Tibial artery (tissue), 4 donors: ENCODE measurements at places on chromosomes 5 and 9.

GRCh38 chr9:116596646-116597045 is 90.5 kb upstream of the TRIM32 start:
- no peak for DNase-seq

DNA sequence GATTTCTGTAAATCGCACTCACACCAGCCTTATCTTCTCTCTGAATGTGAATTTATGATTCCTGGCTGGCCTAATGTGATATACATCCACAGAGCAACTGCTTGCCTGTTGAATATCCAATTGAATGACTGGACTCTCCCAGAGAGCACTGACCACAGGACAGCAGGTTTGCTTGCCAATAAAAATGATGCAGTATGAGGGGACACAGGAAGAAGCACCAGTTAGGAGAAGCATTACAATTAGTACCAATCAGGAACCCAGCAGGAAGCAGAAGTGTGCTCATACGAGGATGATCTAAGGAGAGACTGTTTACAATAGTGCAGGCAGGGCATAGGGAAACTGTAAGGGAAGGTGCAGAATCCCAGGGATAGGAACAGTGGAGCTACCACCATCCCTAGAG is 127.2 kb upstream of the ZNF366 start:
- DNase-seq, result no peak

- no peak for DNase-seq
Measured at GRCh38 chr5:35408146-35408545, 177.9 kb upstream of the PRLR start.

DNA sequence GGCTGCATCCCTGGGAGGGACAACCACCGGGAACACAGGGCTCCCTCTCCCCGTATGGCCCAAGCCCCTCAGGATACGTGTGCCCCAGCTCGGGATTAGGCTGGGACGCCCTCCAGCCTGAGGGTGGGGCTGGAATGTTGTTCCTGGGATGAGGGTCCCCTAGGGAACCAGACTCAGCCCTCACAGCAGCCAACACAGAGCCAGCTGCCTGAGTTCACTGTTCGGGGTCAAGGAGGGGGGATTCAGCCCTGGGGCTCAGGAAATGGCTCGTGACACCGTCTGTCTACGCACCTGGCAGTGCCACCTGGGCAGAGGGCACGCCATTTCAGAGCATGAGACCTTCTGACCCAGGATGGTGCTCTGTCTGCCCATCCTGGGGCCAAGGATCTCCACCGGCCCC is 8.9 kb downstream of the RNF44 start:
- DNase-seq, result no peak

DNA sequence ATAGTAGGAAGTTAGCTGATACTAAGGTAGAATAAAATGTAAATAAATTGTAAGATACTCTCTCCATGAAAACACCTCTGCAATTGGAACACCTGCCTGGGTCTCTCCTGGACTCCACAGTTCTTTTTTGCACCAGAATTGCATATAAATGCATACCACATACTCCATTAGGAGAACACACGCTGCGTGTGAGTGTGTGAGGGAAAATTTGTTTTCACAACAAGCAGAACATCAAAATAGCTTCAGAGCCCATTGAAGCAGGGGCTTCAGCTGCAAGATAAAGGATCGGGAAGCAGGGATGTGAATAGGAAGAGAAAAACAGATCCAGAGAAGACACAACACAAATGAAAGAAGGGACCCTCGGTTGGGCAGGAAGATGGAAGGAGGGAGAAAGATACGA is 389.8 kb upstream of the BRINP1 start:
- no peak for DNase-seq

- no peak for DNase-seq
Measured at GRCh38 chr5:177526191-177526590, 9.4 kb upstream of the DDX41 start.

GRCh38 chr5:108953940-108954339 is 206.2 kb downstream of the FER start:
- no peak for DNase-seq

GRCh38 chr9:69673311-69673640 is 1.1 kb upstream of the APBA1 start:
- DNase-seq, result no peak

GRCh38 chr9:111728617-111729366 is 65.9 kb downstream of the SHOC1 start:
- no peak for DNase-seq

DNA sequence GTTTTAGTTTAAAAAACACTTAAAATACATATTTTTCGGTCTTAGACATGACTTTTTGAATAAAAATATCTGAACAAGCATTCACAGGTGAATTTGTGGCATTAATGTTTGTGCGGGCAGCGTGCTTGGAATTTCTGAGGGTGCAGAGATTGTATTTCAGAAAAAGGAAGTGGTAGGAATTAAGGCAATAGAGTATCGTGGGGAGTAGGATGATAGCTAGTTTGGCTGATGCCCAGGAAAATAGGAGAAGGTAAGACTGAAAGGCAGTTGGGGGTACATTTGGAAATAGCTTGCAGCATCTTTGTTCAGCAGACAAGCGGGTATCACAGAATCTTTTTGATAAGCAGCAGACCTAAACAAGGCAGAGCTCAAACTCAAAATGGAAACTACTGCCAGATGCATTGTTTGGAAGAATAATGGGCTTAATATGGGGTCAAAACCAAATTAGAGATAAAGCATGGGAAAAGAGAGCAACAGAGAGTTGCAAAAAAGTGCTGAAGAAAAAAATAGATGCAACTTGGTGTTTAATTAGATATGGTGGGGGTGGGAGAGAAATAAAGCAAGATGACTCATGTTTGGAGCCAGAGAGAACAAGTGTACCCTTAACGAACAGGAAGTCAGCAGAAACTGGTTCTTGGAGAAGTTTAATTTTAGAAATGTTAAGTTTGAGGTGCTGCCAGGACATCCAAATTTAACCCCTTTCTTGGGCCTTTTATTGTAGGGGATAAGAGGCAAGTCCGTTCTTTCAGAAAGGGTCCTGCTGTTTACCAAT is 85.7 kb upstream of the ARRDC3 start:
- DNase-seq, result no peak

DNA sequence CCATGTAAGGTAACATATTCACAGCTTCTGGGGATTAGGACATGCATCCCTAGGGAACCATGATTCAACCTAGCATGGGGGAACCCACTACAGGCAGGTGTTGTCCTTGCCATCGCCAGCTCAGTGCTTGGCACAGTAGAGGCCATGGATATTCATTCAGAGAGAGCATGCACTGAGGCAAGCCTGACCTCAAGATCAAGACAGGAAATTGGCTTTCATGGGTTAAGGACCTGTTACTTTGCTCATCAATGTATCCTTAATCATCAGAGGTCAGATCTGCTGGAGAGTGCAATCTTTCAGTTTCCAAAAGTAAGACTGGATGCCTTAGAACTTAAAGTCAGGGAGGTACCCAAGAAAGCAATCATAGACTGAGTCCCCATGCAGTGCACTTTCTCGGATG is 84.0 kb downstream of the KCNIP1 start:
- no peak for DNase-seq

GRCh38 chr9:7394002-7394774 is 405.4 kb downstream of the DMAC1 start:
- DNase-seq, result no peak

GRCh38 chr5:37735649-37736347 is 104.0 kb downstream of the GDNF start:
- no peak for DNase-seq

GRCh38 chr5:108025957-108026356 is 355.2 kb upstream of the EFNA5 start:
- DNase-seq, result no peak

- no peak for DNase-seq
Measured at GRCh38 chr9:89465001-89465451, 32.9 kb downstream of the SEMA4D start.

- DNase-seq, result no peak
Measured at GRCh38 chr9:91716239-91716638, 233.8 kb downstream of the ROR2 start.

DNA sequence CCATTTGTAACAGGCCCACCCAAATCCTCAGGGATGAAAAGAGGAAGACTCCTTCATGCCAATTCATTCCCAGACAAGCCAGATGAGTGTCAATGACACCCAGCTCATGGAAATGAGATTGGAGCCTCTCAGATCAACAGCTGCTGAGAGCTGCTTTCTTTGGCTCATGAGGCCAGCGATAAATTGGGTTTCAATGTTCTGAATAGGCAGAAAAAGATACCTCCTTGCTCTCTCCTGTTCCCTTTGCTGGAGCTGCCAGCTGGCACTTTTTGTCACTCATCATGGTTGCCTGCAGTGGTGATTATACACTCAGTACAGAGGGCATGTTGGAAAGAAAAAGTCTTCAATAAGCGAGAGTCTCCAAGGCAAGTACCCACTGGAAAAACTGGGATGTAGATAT is 47.1 kb downstream of the SH3RF2 start:
- DNase-seq, result no peak

DNA sequence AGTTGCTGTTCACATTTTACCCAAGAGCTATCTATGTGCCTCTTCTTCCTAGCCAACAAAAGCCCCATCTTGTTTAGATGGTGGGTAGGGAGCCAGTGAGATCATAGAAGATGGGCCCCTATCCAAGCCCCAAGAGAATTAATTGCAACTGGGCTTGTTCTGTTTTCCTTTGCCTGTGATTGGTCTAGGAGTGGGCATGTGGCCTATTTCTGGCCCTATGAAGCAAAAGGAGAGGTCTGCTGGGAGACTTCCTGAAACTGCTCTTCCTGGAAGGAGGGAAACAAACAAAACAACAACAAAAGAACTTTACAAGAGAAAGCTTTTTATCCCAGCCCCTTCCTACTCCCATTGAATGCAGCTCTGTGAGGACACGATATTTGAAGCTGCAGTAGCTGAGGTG is 32.5 kb upstream of the ALDOB start:
- DNase-seq, result no peak

- no peak for DNase-seq
Measured at GRCh38 chr9:99060621-99061020, 44.3 kb upstream of the TGFBR1 start.

DNA sequence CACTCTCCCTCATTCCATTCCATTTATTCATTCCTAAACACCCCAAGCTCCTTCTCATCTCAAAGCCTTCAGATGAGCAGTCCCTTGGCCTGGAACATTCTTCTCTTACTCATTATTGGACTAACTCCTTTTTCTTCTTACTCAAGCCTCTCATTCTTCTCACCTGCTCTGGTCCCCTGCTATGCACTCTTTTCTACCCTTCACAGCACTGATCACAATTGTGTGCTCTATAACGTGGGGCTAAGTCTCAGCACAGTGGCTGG is 212.4 kb downstream of the MAPKAP1 start:
- no peak for DNase-seq

DNA sequence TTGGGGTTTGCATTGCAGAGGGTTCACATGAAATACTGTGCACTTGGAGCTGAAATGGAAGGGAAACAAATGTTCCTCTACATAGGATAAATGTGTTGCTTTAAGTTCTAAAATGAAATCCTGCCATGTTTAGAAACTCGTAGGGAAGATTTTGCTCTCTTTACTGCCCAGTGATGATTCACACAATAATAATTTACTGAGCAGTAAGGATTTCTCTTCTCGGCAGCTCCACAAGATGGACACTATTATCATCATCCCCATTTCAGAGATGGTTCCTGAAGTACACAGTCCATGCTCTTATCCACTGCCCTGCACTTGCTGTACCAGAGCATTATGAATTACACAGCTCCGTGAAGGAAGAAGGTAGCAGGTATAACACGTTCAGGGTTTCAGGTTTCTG is 4.1 kb downstream of the HACD4 start:
- DNase-seq, result no peak

GRCh38 chr5:180535573-180535972 is 41.4 kb downstream of the CNOT6 start:
- DNase-seq, result no peak

DNA sequence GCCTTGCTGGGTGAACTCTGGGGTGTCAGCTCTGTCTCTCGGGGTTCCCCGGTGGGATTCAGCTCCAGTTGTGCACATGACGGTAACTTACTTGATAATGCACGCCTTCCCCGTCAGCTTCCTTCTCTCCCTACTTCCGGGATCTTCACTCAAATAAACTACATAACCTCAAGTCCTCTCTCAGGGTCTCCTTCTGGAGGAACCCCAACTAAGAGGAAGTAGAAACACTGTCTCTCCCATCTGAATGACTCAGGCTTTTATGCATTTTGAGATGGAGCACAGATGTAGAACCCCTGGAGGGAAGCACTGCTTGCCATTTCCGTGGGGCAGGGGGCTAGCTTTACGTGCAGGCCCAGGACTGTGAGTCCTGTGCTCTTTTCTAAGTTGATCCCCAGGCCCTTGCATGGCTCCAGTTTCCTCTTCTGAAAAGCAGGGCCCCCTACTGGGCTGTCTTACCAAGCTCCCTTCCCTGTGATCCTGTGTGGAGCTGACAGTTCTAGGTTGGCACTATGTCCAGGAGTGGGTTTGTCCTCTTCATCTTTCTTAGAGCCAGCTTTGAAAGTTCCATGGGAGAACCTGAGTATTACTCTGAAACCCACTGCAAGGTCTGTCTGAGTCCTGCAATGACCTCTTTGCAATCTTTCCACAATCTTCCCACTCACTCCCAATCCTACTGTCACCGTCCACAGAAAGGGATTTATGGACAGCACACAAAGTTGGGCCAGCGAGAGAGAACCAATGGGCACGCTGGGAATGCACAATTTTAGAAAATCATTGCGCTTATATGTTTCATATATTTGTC is 17.7 kb downstream of the S1PR3 start:
- DNase-seq, result peak; percentile 33
